ENCODE measurements at places on chromosomes 7 and 10.
A peak's percentile ranks its signal among the peaks of the same experiment; 100 is the strongest.

DNA sequence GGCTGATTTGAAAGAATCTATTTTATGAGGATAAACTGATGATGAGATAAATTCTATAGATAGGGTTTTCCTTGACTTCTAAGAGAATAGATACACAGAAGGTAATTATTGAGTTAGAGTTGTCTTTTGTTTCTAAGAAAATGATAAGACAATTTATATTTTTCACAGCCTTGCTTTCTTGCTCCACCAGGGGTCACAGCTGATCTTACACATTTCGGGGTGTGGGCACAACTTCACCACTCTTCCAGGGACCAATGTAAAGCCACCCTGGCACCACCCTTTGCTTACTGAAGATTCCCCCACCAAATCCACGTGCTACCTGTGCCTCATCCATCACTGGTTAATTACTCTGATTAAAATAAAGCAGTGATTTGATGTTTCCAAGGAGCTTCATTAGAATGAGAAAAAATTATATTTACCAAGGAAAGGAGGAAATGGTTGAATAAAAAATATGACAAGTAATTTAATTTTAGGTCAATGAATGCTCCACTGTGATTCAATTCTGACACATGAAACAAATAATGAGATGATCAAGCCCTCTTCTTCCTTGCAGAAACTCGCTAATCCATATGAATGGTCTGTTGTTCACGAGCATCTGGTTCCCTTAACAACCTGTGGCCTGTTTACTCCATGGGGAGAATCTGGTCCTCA, 177.3 kb upstream of the TNS3 start:
- DNase-seq: no peak

- no peak for DNase-seq
Observed at GRCh38 chr10:112539340-112539739, 92.3 kb downstream of the VTI1A start.

GRCh38 chr10:125329056-125329455, 168.7 kb upstream of the CTBP2 start:
- no peak for DNase-seq

DNA sequence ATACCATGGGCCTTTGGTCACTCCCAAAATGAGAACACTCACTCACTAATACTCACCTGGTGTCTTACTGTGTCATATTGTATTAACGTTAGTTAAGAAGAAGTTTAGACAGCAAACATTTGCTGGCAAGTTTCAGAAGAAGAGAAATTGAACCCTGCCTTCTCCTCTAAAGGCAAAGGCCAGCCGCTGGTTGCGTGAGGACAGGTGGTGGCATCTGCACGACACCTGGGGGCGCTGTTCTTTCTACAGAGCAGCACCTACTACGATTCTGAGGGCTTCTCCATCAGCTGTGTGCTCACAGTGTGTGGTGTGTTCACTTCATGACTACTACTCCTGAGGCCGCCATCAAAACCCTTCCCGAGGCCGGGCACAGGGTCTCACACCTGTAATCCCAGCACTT, 17.9 kb upstream of the CLEC2L start:
- DNase-seq: no peak

DNA sequence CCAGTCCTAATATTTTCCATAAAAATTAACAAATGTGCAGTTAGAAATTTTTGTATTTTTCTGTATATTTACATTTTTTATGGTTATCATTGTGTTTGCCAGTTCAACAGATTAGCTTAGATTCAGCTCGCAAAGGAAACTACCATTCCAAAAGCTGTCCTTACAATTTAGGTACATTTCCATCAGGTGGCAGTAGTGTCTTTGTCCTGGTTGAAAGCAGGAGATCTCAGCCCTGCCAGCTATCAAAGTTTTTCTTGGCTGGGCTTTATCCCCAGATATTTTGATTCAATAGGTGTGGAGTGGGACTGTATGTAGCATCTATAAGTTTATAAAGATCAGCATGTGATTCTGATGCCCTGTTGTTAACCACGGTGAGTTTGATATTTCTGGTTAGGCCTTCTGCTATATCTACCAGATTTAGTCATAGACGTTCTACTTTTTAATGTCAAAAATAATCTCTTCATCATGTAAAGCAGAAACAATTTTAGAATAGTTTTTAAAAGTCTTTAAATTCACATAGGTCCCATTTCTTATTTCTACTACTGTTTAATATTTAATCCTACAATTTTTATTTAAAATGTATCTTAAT, 15.5 kb upstream of the ICA1 start:
- DNase-seq: no peak

GRCh38 chr10:14052931-14053330, 277.8 kb downstream of the FRMD4A start:
- DNase-seq: no peak

- no peak for DNase-seq
Observed at GRCh38 chr10:126592901-126593300, 77.6 kb downstream of the C10orf90 start.

DNA sequence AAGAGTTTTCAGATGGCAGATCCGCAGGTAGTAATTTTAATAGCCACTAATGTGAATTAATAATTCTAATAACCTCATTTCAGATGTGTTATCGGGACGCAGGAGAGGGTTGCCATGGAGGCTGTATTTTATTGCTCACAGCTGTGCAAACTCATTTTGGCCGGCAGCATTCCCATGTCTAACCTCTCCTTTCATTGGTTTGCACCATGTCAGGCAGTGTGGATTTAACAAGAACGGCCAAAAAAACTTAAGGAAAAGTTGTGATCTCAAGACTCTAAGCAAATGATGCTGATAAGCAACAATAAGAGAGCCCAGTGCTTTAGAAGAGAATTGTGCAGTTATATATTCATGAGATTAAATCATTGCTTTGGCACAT, 88.7 kb upstream of the NRP1 start:
- DNase-seq: no peak

GRCh38 chr10:49092477-49092876, 22.8 kb downstream of the VSTM4 start:
- no peak for DNase-seq

GRCh38 chr10:108409306-108409705, 1244.8 kb upstream of the SORCS1 start:
- DNase-seq: no peak

- DNase-seq: no peak
Observed at GRCh38 chr10:102245932-102246251, 560 bp downstream of the GBF1 start.

GRCh38 chr7:91338226-91339020, 74.2 kb downstream of the FZD1 start:
- DNase-seq: no peak

DNA sequence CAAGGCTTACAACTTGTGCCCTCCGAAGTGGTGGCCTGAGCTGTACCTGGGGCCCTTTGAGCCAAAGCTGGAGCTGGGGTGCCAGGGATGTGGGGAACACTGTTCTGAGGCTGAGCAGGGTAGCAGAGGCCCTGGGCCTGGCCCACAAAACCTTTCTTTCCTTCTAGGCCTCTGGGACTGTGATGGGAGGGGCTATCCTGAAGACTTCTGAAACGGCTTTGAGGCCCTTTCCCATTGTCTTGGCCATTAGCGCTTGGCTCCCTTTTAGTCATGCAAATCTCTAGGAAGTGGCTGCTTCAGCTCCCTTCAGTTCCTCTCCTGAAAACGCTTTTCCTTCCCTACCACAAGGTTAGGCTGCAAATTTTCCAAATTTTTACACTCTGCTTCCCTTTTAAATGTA, 16.8 kb upstream of the CRYGN start:
- no peak for DNase-seq

DNA sequence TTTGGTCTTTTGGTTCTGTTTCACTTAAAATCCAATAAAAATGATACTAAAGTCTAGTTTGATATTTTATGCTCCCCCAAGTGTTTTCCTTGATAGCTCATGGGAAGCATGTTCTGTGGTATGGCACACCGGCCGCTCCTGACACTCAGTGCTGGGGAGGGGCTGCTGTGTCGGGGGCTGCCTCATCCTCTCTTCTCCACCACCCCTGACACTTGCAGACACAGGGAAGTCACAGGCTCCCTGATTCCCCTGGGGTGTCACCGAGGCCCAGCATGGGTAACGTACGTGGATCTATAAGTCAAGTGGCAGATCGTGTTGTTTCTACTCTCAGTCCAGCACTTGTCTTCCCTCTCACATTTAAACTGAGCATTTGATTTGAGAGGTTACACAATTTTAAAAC, 508.6 kb downstream of the TNS3 start:
- DNase-seq: no peak

- no peak for DNase-seq
Observed at GRCh38 chr7:81081616-81082015, 162.8 kb upstream of the SEMA3C start.

DNA sequence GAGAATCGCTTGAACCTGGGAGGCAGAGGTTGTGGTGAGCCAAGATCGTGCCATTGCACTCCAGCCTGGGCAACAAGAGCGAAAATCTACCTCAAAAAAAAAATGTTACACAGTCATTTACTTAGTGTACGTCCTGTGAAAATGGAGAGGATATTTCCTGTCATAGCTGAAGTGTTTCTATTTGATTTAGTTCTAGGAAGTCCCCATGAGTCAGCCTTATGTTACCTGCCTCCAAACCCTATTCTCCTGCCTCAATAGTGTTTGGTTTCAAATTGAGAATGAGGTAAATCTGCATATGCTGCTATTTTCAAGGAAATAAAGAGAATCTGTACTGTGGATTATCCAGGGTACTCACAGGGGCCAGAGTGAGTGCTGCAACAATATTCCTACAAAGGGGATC, 1284.5 kb upstream of the AUTS2 start:
- no peak for DNase-seq

GRCh38 chr7:133114519-133114918, 32.6 kb upstream of the CHCHD3 start:
- DNase-seq: no peak

- DNase-seq: no peak
Observed at GRCh38 chr10:90138844-90139243, 437.5 kb downstream of the KIF20B start.

- DNase-seq: no peak
Observed at GRCh38 chr7:106201164-106201563, 83.6 kb downstream of the NAMPT start.

DNA sequence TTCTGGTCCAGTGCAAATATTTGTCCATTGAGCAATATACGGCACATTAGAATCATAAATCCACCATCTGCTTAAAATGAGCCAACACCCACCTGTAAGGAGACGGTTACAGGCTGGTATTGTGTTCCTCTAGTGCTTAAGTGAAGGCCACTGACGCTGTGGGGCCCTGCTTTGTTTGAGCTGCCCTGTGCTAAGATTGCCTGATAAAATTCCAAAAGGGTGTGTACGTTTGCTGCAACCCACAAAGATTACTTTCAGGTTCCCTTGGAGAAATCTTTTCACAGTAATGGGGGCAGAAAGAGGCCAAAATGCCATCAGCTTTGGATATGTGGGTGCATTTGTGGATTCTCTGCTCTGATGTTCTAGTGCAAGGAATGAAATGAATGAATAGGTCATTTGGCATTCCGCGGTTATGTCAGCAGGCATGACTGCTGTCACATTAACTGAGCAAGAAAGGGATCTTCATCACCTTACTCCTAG, 34.4 kb downstream of the AGR3 start:
- DNase-seq: peak; percentile 85

DNA sequence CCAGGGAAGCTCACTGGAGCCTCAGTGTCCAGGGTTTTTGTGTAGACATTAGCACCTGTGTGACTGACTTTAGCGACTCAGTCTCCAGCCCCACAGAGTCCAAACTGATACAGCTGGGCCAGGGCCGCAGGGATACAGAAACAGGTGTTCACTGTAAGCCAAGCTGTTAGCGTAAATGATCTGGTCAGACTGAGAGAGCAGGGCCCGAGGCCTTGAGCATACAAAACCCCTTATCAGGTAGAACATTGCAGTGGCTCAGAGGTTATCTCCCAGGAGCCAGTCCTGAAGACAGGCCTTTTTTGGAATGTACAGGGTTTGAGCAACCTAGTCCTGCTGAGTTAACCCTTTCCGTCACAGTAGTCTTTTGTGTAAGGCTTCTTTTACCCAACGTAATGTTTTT, 25.0 kb downstream of the LHPP start:
- DNase-seq: no peak

GRCh38 chr7:30240106-30240800, 44.1 kb upstream of the ZNRF2 start:
- no peak for DNase-seq

- no peak for DNase-seq
Observed at GRCh38 chr10:14705548-14706230, 69.0 kb downstream of the FAM107B start.

DNA sequence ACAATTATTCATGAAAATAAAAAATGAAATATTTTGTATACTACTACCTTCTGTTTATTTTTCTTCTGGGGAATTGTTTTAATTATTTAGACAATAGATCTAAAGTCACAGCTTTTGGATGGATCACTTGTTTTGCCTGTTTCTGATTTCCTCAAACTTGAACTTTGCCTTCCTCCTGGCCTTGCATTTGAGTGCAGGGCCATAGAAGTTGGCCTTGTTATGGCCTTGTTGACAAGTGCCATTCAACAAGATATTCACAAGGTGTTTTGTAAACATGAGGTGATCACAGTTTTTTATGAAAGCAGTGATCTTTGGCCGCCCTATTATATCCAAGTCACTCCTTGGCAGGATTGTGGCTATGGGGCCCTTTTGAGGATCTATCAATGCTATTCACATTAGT, 4.6 kb downstream of the ZNF22 start:
- no peak for DNase-seq

DNA sequence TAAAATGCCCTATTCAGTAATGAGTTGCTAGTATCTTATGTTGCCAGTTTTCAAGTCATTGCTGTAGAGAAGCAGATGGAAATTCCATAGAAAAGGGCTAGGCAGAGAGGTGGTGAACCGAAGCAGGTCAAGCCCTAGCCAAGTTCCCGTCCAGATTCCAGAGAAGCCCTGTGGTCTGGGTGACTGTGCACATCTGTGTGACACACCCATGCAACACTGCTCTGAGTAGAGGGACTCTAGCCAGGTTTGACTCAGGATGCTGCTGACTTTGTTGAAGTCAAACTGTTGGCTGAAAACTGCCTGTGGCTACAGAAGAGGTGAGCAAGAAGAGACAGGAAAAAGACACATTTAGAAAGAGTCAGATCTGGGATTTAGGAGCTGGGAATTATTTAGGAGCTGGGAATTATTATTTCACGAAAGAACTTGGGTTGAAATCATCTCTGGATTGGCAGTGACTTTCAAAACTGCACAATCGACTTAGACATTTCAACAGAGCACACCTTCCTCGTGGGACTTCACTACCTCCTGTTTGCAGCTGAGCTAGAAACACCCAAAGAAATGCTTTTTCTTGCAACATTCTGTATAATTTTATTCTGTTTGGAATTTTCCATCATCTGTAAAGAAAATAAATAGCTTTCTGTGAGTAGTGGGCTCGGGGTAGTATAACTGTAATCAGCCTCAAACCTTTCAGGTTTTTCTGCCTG, 149.1 kb upstream of the PRKCQ start:
- no peak for DNase-seq

GRCh38 chr10:82463614-82464013, 588.6 kb downstream of the NRG3 start:
- peak; percentile 39 for DNase-seq

Measured in NCI-H526 (cell line).